ENCODE measurements at places on chromosomes 7 and 10. TPM values are rescaled to one million over a fixed set of nuclear protein-coding genes. Genes with fewer than 3 reads are reported as not detected.
A peak's percentile ranks its signal among the peaks of the same experiment; 100 is the strongest.

- DNase-seq, result no peak
These were observed 36.0 kb downstream of the EZH2 start for GRCh38 chr7:148847815-148848734.

- no peak for DNase-seq
These were observed 11.0 kb upstream of the BLVRA start for GRCh38 chr7:43747328-43748105.

The CALHM1 gene
- total RNA-seq, result not detected

The CDHR1 gene
- not detected for total RNA-seq

The RRP12 gene
- 67.7 TPM for total RNA-seq

GRCh38 chr10:69863580-69863979 lies 61.9 kb downstream of the COL13A1 start:
- no peak for DNase-seq

DNA sequence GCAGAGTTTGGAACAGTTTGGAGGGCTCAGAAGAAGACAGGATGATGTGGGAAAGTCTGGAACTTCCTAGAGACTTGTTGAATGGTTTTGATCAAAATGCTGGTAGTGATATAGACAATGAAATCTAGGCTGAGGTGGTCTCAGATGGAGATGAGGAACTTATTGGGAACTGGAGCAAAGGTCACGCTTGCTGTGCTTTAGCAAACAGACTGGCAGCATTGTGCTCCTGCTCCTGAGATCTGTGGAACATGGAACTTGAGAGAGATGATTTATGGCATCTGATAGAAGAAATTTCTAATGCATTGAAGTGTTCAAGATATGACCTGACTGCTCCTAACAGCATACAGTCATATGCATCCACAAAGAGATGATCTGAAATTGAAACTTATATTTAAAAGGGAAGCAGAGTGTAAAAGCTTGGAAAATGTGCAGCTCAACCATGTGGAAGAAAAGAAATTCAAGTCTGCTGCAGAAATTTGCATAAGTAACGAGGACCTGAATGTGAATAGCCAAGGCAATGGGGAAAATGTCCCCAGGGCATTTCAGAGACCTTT lies 186.9 kb upstream of the PHYHIPL start:
- no peak for DNase-seq

The ERVW-1 gene
- not detected for total RNA-seq

The ADAM12 gene
- not detected for total RNA-seq

DNA sequence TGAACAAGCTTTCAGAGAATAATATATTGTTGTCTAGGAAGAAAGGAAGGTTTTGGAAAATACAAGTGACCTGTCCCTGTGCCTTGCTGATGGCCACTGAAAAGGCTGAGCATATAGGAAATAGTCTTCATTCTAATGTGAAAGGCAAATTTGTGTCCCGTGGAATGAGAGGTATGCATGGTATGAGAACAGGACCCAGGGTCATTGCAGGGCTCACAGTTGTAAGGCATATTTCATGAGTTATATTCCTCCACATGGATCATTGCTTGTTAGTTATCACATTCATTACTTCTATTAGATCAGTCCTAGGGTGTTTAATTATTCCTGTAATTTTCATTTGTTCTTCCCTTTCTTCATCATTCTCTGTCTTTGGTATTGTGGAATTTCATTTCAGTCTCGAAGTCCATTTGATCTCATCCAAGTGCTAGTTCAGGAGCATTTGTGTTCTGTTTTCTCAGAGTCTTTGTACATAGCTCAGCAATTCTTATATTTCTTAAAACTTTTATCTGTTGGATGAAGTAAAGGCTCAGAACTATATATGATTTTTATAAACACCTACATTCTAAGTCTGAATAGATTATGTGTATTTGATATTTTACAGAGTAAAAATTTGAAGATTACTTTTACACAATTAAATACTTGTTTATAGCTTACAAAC lies 39.4 kb upstream of the ARHGAP21 start:
- DNase-seq, result no peak

- DNase-seq, result no peak
These were observed 61.2 kb downstream of the BPGM start for GRCh38 chr7:134707663-134708378.

The STK31 gene
- total RNA-seq, result 0.20 TPM

DNA sequence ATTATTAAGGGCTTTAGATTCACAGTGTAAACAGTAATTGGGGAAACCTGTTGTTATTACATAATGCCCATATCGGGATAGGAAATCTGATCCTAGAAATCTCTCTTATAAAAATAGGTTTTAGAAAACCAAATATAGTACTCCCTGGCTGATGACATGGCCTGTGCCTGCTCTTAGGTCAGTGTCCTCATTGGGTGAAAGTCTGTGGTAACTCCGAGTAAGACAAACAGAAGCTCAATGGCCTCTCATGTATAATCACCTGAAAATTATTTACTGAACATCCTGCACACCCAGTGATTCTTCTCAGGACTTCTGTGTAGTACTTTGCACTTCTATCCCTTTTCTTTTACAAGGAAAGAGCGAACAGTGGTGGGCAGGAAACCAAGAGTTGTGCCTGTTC lies 37.8 kb downstream of the SEM1 start:
- DNase-seq, result no peak

- no peak for DNase-seq
These were observed 109.5 kb upstream of the CARD11 start for GRCh38 chr7:3153118-3153517.

GRCh38 chr7:145644426-145645134 lies 472.0 kb upstream of the CNTNAP2 start:
- no peak for DNase-seq

DNA sequence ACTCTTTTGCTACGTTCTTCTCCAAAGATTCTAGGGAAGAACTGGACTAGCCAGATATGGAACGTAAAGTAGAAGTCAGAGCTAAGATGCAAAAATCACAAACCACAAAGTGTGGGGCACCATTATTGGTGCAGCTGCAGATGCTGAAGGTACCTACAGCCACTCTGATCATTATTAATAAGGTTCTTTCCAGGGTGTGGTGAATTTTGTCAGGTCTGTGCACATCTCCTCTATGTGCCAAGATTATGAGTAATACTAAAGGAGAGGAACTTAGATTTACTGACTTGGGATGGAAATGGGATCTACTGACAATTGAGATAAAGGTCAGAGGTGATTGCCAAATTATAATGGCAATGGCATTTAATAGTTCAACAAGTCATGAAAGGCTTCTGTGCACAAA lies 148.2 kb downstream of the RAPGEF5 start:
- no peak for DNase-seq

DNA sequence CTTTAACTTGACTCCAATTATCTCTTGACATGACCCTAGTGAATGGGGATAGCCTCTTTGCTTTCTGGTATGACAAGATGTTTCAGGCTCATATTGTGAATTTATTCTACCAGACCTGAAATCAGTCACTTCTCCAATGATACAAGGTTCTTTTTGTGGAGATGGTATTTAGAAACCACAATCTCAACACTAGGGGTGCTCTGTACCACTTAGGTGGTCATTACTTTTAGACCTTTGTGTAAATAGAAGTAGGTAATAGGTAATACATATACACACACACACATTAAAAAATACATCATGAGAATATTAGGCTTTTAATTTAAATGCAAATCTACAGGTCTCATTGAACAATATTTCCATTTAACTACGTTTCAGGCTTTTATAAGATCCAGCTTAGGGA lies 199.0 kb upstream of the RHOBTB1 start:
- DNase-seq, result peak; percentile 10

GRCh38 chr10:120012131-120012400 lies 119.5 kb downstream of the SEC23IP start:
- no peak for DNase-seq

The DKK1 gene
- 28.5 TPM for total RNA-seq

DNA sequence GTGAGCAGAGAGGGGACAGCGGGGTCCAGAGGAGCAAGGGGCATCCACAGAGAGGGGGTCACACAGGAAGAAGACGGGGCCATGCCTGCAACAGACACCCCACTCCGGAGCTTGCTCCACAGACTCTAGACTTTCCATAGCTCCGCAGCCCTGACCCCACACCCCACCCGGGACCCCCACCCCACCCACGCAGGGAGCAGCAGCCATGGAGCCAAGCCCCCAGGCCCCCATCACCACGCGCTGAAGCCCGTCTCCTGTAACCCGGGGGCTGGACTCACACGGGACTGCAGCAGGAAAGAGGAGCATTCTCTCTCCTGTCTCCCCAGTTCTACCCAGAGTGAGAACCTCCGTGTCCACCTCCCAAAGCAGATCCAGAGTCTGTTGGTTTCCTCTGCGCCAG lies 38.8 kb upstream of the ADGRA1 start:
- no peak for DNase-seq

GRCh38 chr10:112524641-112525040 lies 77.6 kb downstream of the VTI1A start:
- DNase-seq, result no peak

- no peak for DNase-seq
These were observed 45.2 kb downstream of the KIAA1217 start for GRCh38 chr10:24254180-24254579.

The TOMM7 gene
- 151 TPM for total RNA-seq

GRCh38 chr10:44922796-44923545 lies 11.8 kb downstream of the TMEM72 start:
- no peak for DNase-seq

The HERC4 gene
- total RNA-seq, result 15.8 TPM

- DNase-seq, result peak; percentile 89
These were observed 24.1 kb upstream of the FFAR4 start for GRCh38 chr10:93542358-93542791.

The NHLRC2 gene
- total RNA-seq, result 29.1 TPM

GRCh38 chr7:116353647-116354046 lies 143.3 kb downstream of the TES start:
- peak; percentile 60 for DNase-seq

DNA sequence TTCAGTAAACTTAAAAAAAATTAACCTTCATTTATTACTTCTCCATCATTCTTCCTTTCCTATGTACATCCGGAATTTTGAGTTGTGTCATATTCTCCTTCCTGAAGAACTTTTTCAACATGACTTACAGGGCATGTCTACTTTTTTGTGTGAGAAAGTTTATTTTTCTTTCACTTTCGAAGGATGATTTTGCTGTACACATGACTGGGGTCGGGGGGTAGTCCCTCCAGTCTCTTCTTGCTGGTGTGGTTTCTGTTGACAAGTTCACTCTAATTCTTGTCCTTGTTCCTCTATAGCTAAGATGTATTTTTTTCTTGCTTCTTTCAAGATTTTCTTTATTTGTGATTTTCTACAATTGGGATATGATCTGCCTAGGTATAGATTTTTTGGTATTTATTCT lies 55.8 kb downstream of the INPP5A start:
- DNase-seq, result no peak

DNA sequence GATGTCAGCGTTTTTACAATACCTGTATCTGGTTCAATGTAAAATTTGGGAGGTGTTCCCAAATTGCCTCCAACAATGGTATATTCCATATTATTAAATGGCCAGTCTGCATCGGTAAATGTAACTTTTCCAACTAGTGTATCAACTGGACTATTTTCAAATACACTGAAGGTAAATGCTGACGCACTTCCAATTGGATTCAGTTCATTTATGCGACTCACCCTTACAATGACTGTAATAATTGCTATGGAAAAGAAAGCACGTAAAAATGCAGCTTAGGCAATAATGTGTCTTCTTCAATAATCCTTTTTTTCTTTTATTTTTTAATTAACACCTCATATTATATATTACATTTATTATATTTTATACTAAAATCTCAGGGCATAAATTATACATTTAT lies 209.1 kb downstream of the HGF start:
- DNase-seq, result no peak

DNA sequence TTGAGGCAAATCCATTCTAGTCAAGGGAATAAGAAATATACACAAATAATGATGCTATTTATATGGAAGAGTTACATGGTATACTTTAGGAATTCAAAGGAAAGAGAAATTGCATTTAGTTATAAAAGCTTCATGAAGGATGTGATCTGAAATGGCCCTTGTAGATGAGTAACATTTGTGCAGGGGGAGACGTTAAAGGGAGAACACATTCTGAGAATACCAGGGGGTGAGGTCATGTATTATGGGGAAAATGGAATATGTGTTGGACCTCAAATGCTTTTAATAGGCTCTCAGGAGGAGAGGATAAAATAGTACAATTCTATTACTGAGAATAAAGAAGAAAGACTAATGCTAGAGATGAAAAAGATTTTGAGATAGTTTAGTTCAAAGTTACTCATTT lies 122.5 kb upstream of the NOBOX start:
- DNase-seq, result no peak

The GARIN1A gene
- 0.86 TPM for total RNA-seq

DNA sequence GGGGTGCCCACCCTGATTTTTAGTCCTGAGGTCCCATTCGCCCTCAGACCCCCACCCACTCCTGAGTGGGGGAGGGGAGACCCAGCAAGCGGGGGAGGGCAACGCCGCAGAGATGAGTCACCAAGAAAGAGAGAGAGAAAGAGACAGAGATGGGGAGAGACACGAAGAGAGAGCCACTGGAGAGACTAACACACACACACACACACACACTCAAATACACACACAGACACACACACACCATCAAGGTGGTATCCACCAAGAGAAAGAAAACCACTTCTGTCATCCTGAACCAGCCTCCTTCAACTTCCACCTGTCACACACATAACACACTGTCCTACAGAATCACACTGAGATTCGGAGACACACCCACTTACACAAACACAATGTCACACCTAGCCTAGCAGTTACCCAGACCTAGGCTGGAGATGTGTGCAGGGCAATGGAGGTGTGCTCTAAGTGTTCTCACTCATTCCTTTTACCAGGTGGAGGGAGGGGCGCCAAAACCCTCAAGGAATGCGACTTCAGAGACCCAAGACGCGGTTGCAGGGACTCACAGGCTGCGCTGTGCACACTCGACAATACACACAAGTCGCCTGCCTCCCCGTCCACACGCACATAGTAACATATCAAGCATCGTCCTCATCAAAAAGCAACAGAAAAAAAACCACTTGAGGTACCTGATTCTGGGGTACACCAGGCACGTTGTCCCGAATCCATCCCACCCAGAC lies 3.9 kb upstream of the VGF start:
- no peak for DNase-seq

DNA sequence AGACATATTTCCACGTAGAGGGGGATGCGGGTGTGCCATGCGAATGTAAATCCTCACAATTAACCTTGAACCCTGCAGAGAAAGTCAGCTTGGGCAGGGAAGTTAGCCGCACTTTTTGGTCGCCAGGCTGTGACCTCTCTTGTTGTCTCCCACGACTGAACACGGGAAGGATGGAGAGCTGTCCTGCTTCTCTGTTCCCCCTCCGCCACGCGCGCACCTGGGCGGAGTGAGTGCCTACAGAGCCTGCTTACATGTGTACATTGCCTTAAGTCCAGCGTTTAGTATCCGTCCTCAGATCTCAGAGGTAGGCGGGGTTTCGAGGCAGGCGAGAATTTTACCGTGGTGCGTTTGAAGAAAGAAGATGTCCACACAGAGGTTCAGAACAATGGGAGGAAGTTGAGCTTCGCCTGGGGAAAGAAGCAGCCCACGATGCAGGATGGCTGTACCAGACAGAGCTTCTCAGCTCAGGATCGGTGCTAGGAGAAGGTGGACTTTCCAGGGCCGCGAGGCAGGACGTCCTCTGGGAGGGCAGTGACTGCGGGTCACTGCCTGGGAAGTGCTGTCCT lies 482 bp upstream of the ERCC6 start:
- DNase-seq, result peak; percentile 57

All from HT-29 (cell line).